NCI-H774 (cell line): ENCODE measurements at places on chromosomes 7 and 10.

- no peak for DNase-seq
Observed at GRCh38 chr7:1663857-1664651, 6.0 kb upstream of the ELFN1 start.

GRCh38 chr10:118264252-118264651, 77.9 kb downstream of the FAM204A start:
- no peak for DNase-seq

DNA sequence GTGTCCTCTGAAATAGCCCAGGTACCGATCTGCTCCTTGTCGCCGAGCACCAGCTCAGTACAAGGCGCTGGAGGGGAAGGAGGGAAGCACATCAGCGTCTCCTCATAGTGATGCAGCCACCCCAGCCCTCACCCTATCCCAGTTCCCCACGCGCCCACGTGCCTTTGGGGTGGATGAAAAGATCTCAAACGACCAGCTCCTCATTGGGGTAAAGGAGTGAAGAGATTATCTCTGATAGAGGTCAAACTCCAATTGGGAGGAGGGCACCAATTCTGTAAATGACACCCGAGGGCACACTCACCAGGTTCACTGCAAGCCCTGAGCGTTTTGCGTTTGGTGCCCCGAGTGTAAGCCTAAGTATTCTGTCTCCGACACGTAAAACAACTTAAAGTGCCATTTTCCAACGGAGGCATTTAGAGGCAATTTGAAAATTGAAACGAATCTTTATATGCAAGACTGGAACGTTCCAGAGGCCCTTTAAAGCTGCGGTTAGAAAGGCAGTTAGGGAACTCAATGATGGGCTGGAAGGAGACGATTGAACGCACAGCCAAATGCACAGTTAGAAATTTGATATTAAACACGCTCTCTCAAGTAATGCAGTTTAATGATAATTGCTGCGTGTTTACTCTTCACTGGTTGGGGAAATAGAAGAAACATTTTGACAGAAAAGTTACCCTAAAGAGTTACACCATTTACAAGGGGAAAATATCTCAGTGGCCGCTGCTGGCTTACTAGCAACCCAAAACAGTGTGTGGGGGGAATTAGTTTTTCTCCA, 8.9 kb upstream of the EMX2 start:
- no peak for DNase-seq

DNA sequence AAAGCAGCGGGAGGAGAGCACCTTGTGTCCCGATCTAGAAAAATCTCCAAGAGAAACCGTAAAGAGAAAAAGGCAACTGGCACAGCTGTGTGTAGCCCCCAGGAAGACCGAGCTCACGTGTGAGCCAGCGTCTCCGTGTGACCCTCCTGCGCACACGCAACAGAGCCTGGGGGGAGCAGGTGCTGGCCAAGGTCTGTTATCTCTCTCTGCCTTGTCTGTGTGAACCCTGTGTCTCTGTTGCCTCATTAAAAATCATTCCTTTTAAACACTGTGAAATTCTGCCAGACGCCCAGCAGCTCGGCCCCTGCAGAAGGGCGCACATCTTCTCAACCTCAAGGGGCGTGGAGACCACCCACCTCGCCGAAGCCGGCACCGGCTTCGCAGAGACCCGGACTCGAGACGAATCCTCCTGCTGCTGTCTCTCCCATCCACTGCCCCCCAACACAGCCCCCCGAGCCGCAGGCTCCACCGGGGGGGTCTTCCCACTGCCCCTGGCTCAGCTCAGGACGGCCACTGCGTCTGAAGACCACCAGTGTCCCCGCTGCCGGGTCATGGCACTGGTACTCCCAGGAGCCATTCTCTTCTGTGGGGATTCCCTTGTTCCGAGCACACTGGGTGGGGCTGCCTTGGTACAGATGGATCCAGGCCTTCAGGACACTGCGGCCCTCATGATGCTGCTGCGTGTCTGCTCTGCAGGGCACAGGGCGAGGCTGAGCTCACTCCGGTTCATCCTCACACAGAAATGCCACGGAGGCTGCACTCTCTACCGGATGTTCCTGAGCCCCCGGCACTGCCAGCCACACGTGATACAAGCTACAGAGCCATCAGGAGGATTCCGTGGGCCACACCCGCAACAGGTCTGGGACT, 94.3 kb upstream of the DNAAF5 start:
- DNase-seq = no peak

DNA sequence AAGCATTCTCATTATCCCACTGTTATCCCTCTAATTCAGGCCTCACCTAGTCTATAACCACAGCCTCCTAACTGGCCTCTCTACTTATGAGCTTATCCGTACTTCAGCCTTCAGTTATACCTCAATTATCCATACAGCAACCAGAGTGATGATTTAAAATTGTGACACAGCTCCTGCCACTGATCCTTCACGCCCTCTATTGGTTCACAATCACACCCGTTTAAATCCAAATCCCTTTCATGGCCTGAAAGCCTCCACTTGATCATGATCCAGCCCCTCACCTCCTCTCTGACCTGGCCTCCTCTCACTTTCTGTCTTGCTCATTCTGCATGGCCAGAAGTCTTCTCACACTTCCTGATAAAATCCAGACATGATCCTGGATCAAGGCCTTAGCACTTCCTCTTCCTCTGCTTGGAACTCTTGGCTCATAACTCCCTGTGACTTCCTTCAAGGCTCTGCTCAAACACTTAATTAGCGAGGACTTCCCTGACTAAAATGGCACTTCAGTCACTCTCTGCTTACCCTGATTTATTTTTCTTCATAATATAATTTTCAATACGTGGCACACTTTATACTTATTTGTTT, 19.0 kb upstream of the TMEM26 start:
- no peak for DNase-seq

DNA sequence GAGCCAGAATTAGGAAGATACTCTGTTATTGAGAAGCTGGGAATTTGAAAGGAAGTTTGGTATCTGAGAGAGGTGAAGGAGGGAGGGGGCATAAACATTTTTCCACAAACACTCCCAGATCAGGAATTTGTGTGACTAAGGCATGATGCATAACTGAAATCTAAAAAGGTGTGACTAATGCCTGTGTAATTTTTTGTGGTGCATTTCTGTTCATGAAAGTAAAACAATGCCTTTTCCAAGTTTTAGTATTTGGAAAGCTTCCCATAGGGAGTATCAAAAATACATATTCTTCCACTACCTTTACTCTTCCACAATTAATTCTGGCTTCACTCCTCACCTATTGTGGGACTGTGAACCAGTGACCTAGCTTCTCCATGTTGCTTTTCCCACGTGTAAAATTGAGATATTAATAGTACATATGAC, 56.4 kb upstream of the CAV2 start:
- DNase-seq = no peak

GRCh38 chr7:72925546-72926120, 738 bp downstream of the POM121 start:
- no peak for DNase-seq

DNA sequence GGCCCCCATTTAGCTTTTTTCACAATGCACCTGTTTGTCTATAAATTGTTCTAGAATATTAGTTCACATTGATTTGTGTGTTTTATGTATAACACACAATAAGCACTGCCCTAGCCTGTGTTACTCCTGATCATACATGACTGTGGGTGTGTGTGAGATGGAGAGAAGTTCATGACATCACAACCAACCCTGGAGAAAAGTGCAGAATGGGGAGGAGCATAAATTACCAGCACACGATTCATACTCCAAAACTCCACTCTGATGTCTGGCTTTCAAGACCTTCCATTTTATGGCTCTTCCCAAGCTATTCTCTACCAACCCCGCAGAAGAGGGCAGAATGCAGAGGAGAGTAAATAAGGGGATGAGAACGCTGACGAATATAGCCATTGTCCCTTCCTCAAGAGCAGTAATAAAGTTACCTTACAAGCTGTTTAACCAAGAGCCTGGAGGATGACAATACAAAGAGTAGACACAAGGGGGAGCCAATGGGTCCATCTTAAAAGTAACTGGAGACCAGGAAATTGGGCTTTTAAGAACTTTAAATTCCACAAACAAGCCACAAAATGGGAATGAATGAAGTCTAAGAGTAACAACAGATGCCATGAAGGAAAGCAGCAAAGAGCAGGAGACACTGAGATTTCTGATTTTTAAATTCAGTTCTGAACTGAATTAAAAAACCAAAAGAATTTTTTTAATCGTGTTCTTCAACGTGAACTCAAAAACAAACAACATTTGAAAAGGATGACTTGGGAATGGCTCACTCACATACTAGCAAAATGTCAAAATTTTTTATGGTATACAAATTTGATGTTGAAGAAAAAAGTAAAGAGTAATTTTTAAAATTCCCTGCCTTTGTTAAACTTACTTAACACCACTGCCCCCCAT, 159.6 kb downstream of the PARD3 start:
- DNase-seq = peak; percentile 44

DNA sequence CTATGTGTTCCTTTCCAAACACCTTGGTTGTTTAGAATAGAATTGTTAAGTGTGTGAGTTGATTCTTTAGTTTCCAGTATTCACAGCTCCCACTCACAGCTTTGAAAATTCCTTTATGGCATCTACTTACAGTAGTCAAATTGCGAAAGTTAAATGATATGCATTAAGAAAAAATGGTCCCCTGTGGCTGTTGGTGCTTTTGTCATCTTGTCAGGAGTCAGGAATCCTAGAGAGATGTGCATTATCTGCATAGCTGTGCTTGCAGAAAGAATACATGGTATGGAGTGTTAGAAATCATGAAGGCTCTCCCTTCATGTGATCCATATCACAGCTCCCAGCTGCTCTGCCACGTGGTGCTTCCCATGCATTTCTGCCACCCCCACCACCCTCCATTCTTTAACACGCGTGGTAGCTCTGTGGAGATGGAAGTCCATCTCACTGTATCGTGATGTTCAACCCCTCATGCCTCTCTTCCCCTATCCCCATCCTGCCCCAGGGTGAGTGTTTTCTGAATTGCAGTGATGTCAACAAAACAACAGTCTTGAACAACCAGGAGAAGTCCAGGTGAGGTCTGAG, 29.2 kb upstream of the CTTNBP2 start:
- no peak for DNase-seq

- no peak for DNase-seq
Observed at GRCh38 chr7:29825775-29826529, 19.6 kb downstream of the WIPF3 start.

DNA sequence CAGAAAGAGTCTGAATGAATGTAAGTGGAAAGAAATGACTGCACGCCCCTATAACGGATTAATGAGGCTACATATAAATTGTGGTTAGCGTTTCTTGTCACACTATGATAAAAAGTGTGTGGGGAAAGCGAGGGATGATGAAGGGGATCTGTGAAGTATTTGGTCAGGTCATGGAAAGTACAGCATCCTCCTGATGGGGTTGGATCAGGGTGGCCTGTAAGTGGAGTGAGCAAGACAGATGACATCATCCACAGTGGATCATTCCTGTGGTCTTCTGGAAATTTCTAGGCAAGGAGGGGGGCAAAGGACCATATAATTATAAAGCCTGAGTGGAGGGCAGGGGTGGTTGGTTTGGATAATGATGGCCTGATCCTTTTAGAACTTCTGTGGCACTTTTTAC, 606.0 kb downstream of the INHBA start:
- DNase-seq = no peak

DNA sequence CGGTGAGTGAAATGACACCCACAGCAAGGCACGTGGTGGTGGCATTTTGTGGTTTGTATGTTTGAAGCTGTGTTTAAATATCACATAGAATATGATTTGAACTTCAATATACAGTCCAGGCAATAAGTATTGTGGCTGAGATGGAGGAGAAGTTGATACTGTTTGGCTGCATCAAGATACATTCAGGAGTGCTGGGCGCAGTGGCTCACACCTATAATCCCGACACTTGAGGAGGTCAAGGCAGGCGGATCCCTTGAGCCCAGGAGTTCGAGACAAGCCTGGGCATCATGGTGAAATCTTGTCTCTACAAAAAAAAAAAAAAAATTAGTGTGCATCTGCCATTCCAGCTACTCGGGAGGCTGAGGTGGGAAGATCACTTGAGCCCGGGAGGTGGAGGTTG, 35.2 kb upstream of the NUB1 start:
- no peak for DNase-seq

GRCh38 chr10:79239924-79240581, 107.2 kb upstream of the PPIF start:
- no peak for DNase-seq

DNA sequence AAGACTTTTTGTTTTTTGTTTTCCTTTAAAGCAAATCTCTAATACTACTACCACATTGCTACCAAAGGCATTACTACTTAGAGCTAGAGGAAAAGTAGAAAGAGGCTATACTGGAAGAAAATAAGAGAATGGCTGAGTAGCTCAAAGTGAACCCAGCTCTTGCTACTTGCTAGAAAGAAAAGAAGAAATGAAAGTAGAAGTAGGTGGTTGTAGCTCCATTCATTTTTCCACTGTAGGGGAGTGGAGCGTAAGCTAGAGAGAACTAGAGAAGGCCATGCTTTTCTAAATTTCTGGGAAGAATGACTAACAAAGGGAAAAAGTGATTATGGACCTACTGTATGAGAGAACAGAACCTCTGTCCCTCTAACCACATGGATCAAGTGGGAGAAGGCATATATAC, 184.4 kb downstream of the PON1 start:
- no peak for DNase-seq

- DNase-seq = no peak
Observed at GRCh38 chr7:139532636-139533155, 9.2 kb downstream of the CLEC2L start.
